CD4-positive, alpha-beta T cell treated with Interleukin-6 at 100 ng/mL for 8 hours (primary cell): ENCODE measurements at places on chromosomes 16 and 17.

GRCh38 chr16:51035711-51036110 is 115.4 kb downstream of the SALL1 start:
- no peak for DNase-seq

DNA sequence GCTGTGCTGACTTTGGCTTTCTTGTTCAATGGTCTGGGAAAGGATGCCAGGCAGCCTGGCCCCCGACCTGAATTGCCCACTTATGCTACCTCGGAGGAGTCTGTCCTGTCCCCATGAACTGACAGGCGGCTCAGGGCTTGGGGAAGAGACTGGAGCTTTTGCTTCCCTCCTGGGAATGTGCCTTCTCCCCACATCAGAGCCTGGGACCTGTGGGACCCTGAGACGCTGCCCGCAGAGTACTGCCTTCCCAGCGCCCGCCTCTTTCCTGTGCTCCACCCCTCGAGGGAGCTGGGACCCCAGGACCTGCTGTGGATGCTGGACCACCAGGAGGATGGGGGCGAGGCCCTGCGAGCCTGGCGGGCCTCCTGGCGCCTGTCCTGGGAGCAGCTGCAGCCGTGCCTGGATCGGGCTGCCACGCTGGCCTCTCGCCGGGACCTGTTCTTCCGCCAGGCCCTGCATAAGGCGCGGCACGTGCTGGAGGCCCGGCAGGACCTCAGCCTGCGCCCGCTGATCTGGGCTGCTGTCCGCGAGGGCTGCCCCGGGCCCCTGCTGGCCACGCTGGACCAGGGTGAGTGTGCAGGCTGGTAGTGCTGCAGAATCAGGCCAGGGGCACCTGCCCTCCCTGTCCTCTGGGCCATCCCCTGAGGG is 18.5 kb downstream of the FCSK start:
- DNase-seq = no peak

- DNase-seq = no peak
Measured at GRCh38 chr16:72300892-72301291, 128.9 kb upstream of the PMFBP1 start.

- DNase-seq = no peak
Measured at GRCh38 chr17:40038882-40039513, 15.2 kb downstream of the MED24 start.
